ENCODE measurements at places on chromosomes 7 and 10. TPM values are rescaled to one million over a fixed set of nuclear protein-coding genes. Genes with fewer than 3 reads are reported as not detected.

DNA sequence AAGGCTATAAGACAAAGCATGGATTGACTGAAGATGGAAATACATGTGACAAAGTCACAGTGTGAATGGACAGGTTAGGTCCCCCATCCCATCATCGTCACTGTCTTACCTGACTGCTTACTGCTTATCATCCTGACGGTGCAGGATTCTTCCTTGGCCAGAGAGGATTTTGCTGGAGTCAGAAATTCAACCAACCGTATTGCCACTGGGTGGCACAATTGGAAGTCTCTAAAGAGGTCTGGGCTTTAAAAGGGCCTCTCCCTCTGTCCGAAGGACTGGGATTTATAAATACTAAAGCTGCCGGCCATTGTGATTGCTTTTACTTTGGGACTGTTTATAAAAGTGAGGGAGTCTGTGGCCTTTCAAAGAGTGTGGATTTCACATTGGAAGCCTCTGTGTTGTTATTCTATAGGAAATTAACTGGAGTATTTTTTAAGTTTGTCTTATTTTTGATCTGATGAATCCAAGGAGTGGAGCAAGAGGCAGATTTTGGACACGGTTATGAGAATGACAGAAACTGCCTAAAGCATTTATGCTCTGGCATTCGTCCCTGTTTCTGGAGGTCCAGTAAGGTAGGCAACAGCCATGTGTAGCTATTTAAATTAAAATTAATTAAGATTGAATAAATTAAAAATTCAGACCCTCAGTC lies 113.3 kb upstream of the CREB5 start:
- peak; percentile 54 for DNase-seq

GRCh38 chr10:119275085-119275484 lies 67.7 kb downstream of the GRK5 start:
- no peak for DNase-seq

Gene CPEB3
- total RNA-seq, result 46.5 TPM

Gene OR2A42
- total RNA-seq, result not detected

- DNase-seq, result no peak
Measured at GRCh38 chr7:55022002-55022985, 3.5 kb downstream of the EGFR start.

DNA sequence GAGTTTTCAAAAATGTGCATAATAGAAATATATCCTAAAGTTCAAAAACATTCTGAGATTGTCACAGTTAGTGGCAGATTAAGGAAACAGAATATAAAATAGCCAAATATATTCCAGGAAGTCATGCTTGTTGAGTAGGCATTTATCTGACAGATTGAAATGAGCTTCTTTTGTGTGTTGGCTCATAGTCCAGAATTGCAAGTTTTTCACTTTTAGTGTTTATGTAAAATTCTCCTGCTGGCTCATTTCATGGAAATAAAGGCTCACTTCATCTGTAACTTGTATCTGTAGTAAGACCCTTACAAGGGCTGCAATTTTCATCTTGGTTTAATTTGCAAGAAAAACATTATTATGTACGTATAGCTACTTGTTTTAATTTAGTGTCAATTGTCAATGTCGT lies 93.5 kb downstream of the MCU start:
- DNase-seq, result no peak

Gene PYROXD2
- total RNA-seq, result 25.3 TPM

DNA sequence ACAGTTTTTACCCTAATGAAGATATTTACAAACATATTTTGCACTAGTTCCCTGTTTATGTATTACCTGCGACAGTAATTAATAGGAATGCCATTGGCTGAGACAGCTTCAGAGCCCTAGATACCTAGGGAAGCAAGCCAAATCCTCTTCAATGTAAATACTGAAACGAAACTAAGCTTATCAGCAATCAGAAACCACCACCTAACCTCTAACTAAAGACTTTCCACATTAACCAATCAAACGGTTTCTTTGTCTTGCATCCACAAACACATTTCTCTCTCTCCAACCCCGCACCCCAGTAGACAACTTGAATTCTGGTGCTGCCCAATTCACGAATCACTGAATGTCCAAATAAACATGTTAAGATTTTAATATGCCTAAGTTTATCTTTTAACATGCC lies 474.4 kb upstream of the C7orf33 start:
- no peak for DNase-seq

- DNase-seq, result no peak
Measured at GRCh38 chr7:138882249-138882648, 84.3 kb upstream of the ATP6V0A4 start.

Gene CLDN15
- 10.6 TPM for total RNA-seq

DNA sequence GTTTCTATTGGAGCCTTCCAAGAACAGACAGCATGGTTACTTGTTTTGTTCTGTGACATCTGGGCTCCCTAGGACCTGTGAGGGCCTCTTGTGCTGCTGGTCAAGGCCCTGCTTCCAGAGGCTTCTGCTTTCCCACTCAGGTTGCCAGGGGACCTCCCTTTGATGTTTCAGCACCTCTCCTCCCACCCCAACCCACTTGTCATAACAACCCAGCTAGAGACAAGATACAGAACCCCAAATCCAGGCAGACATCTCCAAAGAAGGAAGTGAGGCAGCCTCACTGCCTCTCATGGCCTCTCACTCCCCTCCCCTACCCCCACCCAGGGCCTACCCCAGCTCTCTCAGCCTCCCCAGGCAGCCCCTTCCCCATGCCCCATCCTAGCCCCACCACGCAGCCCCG lies 11.3 kb downstream of the NFKB2 start:
- DNase-seq, result no peak

Gene TBX20
- 1.0 TPM for total RNA-seq

Gene MMD2
- not detected for total RNA-seq

Gene HIBADH
- total RNA-seq, result 81.1 TPM

GRCh38 chr7:16774294-16774693 lies 20.7 kb downstream of the TSPAN13 start:
- DNase-seq, result no peak

DNA sequence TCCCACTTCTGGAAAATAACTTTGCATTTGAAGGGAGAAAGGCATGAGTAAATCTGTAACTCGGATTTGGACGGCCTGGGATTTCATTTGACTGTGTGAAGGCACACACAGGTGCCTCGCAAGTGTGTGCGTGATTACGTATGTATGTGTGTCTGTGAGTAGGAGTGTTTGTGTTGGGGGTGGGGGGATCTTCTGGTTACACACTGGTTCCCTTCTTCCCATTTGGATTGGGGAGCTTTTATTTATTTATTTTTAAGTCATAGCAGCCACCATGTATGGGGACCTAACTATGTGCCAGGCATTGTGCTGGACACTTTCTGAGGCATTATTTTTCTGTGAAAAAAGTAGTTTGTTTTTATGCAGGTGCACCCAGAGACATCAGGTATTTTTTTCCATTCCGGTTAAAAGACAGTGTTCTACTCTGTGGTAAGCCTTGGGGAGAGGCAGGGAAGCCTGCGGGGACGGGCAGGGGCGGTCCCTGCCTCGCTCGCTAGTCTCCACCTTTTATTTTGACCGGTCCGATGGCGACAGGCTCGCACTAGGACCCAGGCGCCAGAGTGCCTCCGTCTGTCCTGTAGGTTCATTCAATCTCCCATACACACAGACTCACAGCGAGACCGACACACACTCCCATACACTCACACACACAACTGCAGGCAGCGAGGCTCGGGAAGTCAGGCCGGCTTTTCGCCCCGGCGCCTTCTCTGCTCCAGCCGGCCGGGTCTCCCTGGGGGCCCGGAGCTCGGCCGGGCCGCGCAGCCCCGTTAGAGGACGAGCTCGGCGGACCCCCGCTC lies at the start of gene MXI1:
MXI1 (plus strand) TSS at position 595 of the 794 bp plus-strand sequence. CDS start 204 bp downstream, outside the sequence.
- DNase-seq, result peak; percentile 83

GRCh38 chr10:71063401-71063800 lies 149.0 kb upstream of the UNC5B start:
- DNase-seq, result no peak

- no peak for DNase-seq
Measured at GRCh38 chr10:99784727-99785441, 2.4 kb downstream of the ABCC2 start.

Gene FAM131B
- 0.09 TPM for total RNA-seq

- no peak for DNase-seq
Measured at GRCh38 chr7:99772565-99772964, 11.4 kb downstream of the CYP3A4 start.

DNA sequence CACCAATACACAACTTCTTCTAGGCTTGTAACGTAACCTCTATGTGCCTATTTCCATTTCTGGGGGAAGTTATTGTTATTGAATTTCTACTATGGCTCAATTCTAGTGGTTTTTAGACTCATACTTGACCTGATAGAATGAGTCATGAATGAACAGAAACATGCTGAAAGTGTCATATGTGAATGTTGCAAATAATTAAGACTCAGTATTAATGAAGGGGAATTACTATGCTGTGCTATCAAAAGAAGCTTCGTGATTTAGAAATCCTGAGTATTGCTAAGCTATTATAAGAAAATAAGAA lies 135.1 kb upstream of the ZWINT start:
- DNase-seq, result no peak

Gene CSGALNACT2
- total RNA-seq, result 5.4 TPM

Gene CARD11
- 0.42 TPM for total RNA-seq

Gene CAV1
- total RNA-seq, result 3.8 TPM

GRCh38 chr10:86648704-86649427 lies 5.5 kb upstream of the OPN4 start:
- peak; percentile 43 for DNase-seq

DNA sequence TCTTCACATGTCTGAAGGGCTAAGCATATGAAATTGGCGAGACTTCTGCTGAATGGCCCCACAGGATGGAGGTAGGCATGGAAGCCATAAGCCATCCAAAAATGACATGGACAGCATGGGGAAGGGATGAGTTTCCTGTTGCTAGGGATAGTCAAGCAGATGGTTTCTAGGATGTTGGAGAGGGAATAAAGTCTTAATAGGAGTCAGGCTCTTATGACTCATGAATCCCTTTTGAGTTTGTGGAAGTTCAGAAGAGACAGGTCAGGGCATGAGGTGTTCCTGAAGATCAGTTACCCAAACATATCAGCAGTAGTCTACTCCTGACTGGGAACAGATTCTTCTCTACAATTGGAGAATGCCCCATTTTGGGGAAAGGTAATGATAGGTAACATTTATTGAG lies 243.9 kb downstream of the REEP3 start:
- DNase-seq, result no peak

GRCh38 chr10:119243488-119243887 lies 36.1 kb downstream of the GRK5 start:
- DNase-seq, result no peak

GRCh38 chr10:103784089-103784488 lies 71.3 kb downstream of the SH3PXD2A start:
- DNase-seq, result no peak

- DNase-seq, result no peak
Measured at GRCh38 chr10:70137927-70138883, 5.6 kb upstream of the AIFM2 start.

Gene PCDH15
- total RNA-seq, result not detected

GRCh38 chr7:70481570-70482123 lies 650.3 kb upstream of the GALNT17 start:
- no peak for DNase-seq

Gene TDRD1
- total RNA-seq, result 0.06 TPM

DNA sequence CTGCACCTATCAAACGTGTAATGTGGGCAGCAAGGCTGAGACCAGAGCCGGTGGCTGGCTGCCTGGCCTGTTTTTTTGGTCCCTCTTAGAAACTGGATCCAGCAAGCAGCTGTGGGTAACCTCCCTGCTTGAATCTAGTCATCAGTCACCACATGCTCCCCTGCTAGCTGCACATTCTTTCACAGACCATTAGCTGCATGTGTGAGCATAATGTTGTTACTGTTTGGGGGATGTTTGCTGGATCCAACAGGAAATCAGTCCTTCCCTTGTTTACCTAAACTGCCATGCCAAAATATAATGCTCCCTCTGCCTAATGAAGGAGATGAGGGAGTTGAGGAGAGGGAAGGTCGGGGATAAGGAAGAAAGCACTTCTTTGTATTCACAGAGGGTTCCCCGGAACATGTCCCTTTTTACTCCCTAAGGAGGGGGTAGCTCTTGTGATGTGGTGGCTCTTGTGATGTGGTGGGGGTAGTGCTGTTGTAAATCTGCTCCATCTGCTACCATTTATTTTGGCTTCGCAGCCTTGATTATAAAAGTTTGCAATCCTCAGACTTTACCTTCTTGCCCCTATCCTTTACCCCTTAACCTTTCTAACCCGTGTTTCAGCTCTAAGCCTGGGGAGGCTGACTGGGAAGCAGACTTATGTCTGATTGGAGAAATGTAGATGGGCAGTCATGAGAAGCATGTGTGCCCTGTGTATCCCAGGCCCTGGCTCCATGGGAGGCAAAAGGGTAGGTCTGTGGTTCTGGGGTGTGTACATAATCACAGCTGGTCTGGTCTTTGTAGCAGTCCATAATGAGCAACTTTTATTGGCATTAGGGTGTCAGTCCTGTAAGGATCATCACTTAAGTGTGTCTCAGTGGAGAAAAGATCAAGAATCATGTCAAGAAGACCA lies 20.8 kb downstream of the LOXL4 start:
- DNase-seq, result no peak

GRCh38 chr10:75508239-75508813 lies 76.9 kb downstream of the LRMDA start:
- no peak for DNase-seq

DNA sequence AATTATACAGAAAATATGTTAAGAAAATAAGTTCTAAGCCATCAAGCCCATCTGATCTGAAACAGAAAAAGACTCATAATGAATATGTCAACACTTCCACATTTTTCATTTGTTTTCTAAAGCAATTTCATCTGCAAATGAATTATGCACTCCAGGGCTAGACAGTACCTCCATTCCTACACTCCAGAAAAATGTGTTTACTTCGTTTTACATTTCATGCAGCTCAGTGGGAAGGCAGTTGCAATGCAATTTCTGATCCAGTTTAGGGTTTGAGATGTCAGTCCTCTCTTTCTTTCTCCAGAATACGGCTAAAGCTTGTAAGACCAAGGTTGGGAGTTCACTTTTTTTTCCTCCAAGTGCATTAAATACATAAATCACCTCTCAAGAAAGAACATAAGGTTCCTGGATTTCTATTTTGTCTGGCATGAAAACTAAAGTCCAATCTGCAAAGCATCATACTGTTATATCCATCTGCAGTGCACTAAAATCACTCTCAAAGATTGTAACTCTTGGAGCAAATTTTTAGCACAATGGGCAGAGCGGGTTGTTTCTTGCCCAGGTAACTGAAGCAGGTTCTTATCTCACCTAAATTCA lies 348.8 kb upstream of the C7orf33 start:
- DNase-seq, result no peak

DNA sequence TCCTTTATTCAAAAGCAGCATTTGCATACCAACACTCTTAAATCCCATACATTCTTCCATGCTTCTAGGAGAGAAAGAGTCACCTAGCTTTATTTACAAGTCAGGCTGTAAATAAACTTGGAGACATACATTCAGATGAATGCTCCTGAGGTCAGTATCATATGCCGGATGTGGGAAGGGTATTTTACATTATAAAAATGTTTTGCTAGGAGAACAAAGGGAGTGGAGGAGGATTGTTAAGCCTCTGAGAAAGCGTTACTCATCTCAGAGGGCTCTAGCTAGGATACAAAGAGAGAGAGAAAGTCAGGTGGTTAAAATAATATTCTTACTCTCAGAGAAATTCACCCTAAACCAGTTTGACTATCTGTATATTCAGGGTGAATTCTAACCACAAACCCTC lies 300.9 kb upstream of the NPSR1 start:
- no peak for DNase-seq

All from right lobe of liver (tissue), 6 donors.